A549 (cell line): ENCODE measurements at places on chromosomes 16 and 17. TPM values are rescaled to one million over a fixed set of nuclear protein-coding genes. Genes with fewer than 3 reads are reported as not detected.

The UBN1 gene
- 18.0 to 20.0 TPM (median 18.3 TPM) in 3 replicates for polyA plus RNA-seq

The TXNDC11 gene
- 22.7 to 26.3 TPM (median 24.1 TPM) in 3 replicates for polyA plus RNA-seq

The ITGAD gene
- polyA plus RNA-seq: not detected in 3 replicates

The RAB37 gene
- 1.1 to 2.8 TPM (median 2.4 TPM) in 3 replicates for polyA plus RNA-seq

GRCh38 chr16:47956916-47957315 lies 198.9 kb downstream of the ABCC12 start:
- DNase-seq: no peak

GRCh38 chr17:74485841-74486240 lies 19.4 kb downstream of the CD300A start:
- DNase-seq: no peak

DNA sequence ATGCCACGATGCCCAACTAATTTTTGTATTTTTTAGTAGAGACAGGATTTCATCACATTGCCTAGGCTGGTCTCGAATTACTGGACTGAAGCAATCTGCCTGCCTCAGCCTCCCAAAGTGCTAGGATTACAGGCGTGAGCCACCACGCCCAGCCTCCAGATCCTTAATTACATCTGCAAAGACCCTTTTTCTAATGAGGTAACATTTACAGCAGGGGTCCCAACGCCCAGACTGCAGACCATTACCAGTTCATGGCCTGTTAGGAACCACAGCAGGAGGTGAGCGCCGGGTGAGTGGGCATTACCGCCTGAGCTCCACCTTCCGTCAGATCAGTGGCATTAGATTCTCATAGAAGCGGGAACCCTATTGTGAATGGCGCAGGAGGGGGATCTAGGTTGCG lies 4.0 kb upstream of the RAB11FIP4 start:
- DNase-seq: no peak

DNA sequence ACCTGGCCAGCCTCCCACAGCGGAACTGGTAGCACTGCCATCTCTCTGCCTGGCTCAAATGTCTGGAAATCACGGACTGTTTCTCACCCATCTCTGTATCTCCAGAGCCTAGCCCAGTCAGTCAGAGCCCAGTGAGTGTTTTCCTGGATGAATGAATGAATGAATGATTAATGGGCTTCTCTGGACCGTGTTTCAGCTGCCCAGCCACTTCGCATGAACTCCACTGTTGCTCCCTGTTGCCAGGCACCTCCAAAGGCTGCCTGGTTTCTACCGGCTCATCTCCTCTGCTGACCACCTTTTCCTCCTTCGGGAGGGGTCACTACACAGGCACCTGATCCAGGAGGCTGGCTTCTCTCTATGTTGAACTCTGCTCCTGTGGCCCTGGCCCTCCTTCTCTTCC lies 91.0 kb upstream of the SDK2 start:
- DNase-seq: no peak

DNA sequence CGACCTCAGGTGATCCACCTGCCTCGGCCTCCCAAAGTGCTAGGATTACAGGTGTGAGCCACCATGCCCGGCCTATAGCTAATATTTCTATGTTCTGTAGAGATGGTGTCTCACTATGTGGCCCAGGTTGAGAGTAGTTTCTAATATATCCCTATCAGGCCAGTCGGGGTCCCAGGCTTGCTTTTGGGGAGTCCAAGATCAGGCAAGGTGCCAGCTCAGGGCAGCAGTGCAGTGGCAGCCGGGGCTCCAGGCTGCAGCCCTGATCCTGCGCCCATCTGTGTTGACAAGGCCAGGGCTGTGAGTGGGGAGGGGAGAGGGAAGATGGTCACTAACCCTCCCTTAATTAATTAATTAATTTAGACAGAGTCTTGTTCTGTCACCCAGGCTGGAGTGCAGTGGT lies 77.6 kb upstream of the CDC42EP4 start:
- DNase-seq: no peak

DNA sequence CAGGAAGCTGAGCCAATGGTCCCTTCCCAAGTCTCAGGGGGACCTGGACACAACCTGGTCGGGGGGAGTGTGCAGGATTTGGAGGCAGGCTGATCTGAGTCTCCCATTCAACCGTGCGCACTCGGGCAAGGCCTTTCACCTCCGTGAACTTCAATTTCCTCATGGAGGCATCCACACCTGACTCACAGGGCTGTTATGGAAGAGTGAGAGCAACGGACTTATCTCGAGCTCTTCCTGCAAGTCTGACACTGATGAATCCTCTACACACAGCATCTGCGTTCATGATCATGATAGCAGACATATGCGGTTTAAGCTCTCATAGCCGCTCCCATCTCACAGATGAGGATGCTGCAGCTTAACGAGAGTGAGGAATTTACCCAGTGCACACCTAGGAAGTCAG lies 21.6 kb downstream of the TIMM22 start:
- no peak for DNase-seq

DNA sequence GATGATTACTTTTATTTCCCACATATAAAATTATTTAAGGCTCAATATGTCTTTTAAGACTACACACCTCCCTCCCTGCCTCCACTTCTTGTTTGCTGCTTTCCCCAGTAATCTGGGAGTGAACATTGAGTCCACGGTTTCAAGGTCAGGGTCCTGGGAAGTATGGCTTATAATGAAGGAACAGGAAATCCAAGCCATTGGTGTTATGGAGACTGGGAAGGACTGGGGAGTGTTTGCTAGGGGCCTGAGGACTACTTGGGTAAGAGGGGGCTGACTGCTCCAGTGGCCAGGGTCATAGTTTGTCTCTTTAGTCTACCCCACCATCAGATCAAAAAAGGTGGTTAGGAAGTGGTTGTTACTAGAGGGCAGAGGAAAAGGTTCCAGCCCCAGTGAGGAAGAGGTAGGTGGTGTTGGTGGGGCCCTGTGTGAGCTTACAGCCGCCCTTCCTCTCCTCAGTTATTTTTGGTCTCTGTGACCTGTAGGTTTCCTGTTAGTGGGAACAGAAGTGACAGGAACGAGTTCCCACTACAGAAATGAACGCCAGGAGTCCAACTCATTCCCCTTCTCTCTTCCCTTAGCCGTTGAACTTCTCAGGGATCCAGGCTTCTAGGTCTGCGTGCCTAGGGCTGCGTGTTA lies 742 bp upstream of the SLC16A13 start:
- DNase-seq: no peak

- no peak for DNase-seq
Observed at GRCh38 chr17:71163121-71163812, 957.6 kb upstream of the SOX9 start.

DNA sequence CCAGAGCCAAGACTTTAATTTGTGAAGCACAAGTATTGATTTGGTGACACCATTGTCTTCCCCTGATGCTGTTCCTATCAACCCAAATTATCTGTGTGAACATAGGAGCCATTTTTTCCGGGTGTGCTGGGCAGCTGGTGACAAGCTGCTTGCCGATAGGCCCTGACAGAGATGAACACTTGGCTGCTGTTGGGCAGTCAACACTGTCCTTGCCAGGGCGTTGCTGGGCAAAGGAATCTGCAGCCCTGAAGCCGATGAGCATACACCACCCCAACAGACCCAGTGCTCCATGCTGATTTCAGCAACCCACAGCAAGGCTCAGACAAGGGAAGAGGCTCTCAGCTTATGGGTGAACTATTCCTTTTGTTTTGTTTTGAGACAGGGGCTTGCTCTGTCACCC lies 105.4 kb downstream of the YPEL2 start:
- no peak for DNase-seq
